ENCODE measurements at places on chromosomes 13 and 19.

DNA sequence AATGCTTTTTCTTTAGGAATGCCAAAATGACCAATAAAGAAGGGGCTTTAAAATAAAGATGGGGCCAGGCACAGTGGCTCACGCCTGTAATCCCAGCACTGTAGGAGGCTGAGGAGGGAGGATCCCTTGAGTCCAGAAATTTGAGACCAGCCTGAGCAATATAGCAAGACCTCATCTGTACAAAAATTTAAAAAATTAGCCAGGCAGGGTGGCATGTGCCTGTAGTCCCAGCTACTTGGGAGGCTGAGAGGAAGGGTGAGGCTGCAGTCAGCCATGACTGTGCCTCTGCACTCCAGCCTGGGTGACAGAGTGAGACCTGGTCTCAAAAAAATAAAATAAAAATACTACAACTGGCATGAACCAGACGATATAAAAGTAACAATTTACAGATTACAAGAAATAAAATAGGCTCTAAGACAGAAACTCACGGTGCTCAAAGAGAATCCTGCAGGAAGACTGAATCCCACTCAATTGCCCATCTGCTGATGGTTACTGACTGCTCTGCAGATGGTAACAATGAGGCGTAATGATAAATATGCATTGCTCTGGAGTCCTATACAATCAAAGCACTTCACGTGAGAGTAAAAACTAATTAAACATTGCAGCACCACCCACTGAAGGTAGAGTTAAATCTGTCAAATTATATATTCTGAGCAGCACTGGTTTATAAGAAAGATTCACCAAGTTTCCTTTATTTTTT is 93.2 kb downstream of the LHFPL6 start:
- DNase-seq, result no peak

- DNase-seq, result no peak
Measured at GRCh38 chr13:114143806-114144605, 11.6 kb upstream of the RASA3 start.

GRCh38 chr19:30888937-30889336 is 460.3 kb downstream of the TSHZ3 start:
- no peak for DNase-seq

- no peak for DNase-seq
Measured at GRCh38 chr13:39244561-39245230, 206.4 kb downstream of the NHLRC3 start.

DNA sequence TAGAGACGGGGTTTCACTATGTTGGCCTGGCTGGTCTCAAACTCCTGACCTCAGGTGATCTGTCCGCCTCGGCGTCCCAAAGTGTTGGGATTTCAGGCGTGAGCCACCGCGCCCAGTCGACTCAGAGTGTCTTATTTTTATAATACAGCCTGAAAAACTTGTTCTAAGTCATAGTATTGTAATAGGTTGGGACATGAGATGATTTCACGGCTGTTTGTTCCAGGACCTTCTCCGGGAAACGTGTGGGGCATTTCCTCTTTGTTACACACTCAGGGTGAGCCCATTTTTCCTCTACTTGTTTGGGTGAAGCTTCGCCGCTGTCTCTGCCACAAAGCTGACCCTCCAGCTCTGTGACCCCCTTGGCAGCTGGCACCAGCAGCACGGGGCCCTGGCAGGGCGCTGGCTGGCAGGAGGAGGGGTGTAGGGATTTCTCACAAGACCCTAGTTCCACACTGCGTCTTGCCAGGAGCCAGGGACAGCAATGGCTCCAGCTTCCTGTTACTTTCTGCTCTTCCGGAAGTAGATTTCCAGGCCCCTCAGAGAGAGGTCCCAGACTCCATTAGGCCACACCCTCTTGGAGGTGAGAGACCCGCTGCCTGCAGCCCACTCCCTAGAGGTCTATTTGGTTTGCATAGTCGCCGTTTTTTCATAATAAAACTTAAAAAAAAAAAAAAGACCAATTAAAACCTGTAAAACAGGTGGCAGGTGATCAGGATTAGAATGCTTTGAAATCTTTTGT is 15.6 kb downstream of the FGF21 start:
- DNase-seq, result no peak

GRCh38 chr19:1213391-1214286 is 8.1 kb downstream of the STK11 start:
- DNase-seq, result no peak

DNA sequence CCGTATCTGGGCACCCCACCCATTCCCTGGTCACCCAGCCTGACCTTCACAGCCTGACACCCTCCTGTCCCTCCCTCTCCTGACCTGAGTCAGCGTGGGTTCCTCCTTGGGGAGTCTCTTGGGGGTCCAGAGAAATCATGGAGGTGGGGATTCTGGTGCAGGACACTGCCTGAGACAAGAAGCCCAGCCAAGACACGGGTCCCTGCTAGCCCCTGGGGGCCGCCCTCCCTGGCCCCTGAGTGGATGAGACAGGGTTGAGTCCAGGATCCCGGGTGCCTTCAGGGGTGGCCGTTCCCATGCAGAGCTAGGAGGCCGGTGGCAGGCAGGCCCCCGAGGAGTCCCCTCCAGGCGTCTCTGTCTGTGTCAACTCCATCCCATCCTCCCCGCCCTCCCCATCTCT is 1.6 kb downstream of the MAP2K7 start:
- no peak for DNase-seq

DNA sequence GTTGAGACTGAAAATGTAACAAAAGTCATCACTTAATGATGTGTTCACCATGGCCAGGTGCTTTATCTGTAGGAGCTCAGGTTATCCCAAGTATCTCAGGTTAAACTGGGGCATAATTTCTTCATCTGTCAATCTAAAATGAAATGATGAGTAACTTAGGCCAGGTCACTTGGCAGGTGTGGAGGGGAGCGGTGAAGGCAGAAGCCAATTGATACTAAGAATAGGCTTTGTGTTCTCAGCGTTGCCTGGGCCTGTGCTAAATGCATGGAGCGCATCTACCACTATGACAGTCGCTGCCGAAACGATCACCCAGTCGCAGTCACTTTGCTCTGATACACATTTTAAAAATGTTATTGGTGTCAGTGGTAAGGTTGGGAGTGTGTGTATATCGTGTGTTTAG is 91.6 kb downstream of the FGF9 start:
- DNase-seq, result no peak

DNA sequence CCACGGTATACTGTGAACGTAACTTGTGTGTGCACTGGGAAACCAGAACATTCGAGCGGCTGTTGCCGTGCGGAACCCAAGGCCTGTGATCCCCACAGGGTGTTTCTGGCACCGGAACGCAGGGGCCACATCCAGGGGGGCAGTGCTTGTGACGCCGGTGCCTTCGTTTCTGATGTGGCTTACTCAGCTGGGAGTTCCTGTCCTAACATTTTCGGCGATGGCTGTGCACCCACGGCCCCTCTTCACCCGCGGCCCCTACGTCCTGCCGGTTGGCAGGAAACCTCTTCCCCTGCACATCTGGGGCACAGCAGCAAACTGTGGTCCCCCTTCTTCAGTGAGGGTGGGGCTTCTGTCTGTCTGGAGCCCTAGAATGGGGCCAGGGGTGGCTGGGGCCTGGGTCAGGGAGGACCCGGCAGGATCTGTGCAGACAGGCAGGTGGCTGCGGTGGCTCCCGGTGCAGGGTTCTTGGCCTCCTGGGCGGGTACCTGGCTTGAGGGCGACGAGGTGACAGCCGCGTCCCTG is 26.2 kb downstream of the CSNK1G2 start:
- no peak for DNase-seq

DNA sequence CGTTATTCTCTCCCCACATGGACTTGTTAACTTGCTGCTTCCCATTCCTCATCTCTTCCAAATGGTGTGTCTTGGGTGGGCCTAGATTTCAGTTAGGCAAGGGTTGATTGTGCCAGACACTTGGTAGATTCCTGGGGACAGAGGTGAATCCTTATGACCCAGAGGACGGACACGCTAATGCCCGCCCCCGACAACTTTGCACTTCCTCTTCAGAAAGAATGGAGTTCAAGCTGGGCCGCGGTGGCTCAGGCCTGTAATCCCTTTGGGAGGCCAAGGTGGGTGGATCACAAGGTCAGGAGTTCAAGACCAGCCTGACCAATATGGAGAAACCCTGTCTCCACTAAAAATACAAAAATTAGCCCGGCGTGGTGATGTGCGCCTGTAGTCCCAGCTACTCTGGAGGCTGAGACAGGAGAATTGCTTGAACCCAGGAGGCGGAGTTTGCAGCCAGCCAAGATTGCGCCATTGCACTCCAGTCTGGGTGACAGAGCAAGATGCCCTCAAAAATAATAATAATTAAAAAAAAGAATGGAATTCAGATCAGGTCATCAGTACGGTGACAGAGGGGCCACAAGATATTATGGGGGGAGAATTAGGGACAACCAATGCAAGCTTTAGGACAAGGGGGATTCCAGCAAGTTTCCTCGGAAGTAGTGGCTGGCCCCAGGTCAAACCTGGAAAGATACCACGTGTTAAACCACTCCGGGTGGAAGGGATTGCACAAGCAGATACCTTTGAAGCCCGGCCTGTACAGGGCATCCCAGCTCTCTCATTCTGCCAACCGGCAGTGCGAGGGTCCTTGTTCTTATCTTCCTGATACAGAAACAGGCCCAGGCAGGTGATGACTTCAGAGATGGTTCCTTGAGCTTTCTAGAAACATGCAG is 2.7 kb downstream of the MYO9B start:
- DNase-seq, result no peak

DNA sequence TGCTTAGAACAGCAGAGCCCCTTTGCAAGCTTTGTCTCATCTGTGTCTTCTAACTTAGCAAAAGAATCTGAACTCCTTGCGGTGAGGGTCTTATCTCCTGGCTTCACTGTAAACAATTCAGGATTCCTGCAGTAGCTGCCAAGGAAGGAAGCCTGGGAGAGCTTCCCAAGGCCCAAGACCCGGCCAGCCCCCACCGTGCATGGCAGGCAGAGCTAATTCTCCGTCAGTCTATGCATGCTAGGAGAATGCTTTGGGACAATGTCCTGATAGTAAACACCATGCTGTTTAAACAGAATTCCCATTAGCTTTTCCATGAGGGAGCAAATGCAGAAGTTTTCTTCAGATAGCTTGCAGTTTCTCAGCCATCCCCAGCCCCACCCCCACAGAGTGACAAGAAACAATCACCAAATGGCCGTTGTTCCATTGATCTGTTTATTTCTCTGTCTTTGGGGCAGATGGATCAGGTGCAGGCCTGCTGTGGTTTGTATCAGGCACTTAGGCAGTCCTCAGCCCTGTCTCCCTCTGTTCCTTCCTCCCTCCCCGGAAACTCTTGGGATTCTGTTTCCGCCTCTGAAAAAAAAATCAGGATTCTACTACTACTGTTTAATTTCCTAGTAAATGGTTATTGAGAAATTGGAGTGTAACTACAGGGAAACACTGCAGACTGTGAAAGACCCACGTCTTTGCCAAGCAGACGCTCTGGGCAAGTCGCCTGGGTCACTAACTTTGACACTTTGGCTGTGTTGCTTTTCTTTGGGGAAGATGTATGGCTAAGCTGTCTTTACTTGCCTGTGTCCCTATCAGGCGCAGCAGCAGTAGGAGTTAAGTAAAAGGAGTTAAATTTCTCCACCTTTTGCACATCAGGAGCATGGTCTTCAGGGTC is 40.7 kb upstream of the SPATA13 start:
- no peak for DNase-seq

DNA sequence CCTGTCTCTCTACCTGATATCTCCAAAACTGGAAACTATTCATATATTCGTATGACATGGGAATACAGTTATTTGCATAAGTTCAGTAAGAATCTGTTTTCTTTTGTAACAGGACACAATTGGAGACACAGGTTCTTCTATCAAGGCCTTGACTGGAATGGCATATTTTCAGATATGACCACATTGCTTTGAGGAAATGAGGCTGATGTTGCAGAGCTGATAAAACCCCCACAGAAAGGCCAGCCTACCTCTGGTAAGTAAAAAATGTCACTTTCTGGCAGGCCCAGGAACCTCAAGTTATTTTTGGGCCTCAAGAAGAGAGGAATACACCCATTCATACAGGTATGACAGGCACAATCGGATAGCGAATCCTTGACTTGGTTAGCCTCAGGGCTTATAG is 29.5 kb upstream of the KBTBD6 start:
- no peak for DNase-seq

DNA sequence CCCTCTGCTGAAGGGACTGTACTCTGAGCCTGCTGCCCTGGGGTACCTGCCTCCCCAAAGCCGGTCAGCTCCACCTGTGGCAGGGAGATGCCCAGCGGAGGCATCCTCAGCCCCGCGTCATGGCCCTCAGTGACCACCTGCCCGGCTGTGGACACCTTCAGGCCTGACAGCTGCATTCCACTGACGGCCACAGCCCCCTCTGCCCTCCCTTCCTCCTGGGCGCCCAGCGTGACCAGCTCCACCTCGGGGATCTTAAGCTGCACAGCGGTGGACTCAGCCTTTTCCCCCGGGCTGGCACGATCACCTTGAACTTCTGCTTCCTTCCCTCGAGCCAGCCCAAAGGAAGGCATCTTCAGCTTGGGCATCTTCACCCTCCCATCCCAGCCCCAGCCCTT is 4.8 kb upstream of the HIPK4 start:
- DNase-seq, result no peak

GRCh38 chr13:63625869-63626268 is 2210.2 kb upstream of the PCDH20 start:
- no peak for DNase-seq

- DNase-seq, result no peak
Measured at GRCh38 chr13:75481176-75482069, 546 bp downstream of the TBC1D4 start.

- no peak for DNase-seq
Measured at GRCh38 chr19:49589502-49589905, 1.5 kb upstream of the PRR12 start.

DNA sequence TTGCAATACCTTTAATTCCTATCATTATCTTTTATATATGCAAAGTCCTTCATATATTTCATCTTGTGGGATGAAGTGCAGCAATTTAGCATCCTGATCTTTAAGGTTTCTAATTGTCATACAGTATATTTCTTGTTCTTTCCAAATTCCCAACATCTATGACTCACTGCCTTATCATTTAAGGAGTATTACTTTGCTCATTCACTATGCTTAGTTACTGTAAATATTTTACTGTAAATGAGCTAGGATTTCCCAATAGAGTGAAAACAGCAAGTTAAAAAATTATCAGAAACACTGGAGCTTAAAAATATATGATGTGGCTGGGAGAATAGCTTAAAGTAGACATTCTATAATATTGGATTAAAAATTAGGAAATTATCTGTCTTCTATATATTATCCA is 69.9 kb downstream of the SLITRK6 start:
- DNase-seq, result no peak

DNA sequence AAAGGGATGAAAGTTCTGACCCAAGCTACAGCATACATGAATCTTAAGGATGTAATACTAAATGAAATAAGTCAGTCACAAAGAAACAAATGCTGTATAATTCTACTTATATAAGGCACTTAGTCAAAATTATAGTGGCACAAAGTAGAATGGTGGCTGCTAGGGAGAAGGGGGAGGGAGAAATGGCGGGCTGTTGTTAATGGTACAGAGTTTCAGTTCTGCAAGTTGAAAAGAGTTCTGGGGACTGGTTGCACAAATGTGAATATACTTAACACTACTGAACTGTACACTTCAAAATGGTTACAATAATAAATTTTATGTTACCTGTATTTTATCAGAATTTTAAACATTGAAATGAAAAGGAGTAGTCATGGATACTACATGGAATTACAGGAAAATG is 48.9 kb upstream of the CLDN10 start:
- no peak for DNase-seq

GRCh38 chr13:38752686-38753085 is 65.8 kb downstream of the FREM2 start:
- no peak for DNase-seq

GRCh38 chr19:41696402-41697197 is 8.5 kb upstream of the CEACAM7 start:
- no peak for DNase-seq

GRCh38 chr19:49042177-49042576 is 1.5 kb upstream of the CGB5 start:
- DNase-seq, result no peak
